ENCODE measurements at places on chromosomes 12 and 14.

- no peak for DNase-seq
Observed at GRCh38 chr14:68680541-68681051, 112.3 kb downstream of the ZFP36L1 start.

GRCh38 chr12:115103884-115104883 is 420.2 kb upstream of the TBX3 start:
- no peak for DNase-seq

DNA sequence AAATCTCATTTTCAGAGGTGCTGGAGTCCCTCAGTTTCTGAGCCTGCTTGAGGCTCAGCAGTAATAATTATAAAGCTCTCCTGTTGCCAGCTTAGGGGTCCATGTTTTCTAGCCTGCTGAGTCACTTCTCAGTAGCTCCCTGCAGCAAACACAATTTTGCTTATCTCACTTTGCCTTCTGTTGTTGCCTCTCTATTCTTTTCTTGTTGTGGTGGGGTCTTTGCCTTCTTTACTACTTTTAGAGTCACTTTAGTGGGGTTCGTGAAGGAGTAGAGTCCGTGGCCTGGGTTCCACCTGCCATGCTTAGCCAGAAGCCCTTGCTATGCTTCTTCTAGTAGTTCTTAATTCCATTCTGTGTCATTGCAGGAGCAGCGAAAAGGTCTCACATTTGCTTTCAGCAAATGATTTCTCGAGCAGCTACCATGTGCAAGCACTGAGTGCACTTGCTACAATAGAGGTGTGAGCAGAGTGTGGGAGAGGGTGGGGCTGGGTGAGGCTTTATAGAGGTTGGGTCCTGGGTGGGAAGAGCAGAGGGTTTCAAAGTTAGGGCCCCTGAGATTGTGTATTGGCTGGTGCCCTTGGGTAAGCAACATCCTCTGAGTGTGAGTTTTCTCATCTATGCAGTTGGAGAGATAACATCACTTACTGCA is 114.3 kb downstream of the ADCK1 start:
- DNase-seq, result no peak

GRCh38 chr14:78440356-78440894 is 270.3 kb downstream of the NRXN3 start:
- DNase-seq, result no peak

DNA sequence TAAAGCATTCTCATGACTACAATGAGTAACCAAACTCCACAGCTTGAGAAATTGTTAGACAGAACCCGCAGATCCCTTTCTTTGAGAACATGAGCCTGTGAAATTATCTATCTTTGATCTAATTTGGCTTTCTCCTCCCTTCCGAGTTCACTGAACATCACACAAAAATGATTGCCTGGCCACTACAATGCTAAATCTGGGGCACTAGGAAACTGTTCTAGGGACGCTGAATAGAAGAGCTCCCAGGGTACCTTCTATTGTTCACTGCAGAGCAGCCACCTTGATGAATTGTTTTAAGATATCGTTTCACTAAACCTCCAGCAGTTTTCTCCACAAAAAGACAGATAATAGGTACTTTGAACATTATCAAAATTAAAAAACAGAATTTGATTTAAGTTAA is 47.5 kb downstream of the SINHCAF start:
- no peak for DNase-seq

DNA sequence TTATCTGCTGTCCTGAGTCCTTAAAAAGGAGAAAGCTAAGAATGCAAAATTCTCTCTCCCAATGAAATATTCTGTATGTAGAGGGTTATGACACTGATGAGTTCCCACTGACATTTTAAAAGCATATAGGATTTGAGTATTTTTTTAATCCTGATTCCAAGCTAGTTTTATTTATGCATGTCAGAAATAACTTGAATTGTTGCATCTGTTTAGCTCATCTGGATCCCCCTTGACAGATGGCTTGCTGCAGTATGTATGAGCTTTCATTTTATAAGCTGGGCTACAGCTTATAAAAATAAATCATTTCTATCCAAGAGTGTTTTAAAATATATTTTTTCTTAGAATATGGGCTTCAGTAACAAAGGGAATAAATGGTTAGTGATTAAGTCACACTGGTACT is 495.3 kb downstream of the NELL2 start:
- no peak for DNase-seq

DNA sequence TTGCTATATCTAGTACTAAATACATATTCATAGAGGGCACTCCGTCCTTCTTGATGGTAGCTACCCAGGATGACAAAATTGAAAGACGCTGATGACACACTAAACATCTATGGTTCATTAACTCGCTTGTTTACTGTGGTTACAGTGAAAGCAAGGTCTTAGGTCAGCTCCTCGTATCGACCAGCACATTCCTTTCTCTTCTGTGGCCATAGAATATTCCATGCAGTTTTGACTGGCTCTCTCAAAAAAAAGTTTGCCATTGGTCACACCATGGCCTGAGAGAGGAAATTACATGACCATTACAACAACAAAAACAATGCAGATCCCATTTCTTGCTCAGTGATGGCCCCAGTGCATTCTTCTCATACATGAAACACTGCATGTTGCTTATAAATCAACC is 411.4 kb upstream of the SOX5 start:
- DNase-seq, result no peak

GRCh38 chr12:122517877-122518276 is 8.9 kb downstream of the RSRC2 start:
- DNase-seq, result no peak

GRCh38 chr12:52984136-52984535 is 22.1 kb upstream of the EIF4B start:
- DNase-seq, result no peak

GRCh38 chr14:89992273-89992672 is 36.5 kb downstream of the TDP1 start:
- no peak for DNase-seq

DNA sequence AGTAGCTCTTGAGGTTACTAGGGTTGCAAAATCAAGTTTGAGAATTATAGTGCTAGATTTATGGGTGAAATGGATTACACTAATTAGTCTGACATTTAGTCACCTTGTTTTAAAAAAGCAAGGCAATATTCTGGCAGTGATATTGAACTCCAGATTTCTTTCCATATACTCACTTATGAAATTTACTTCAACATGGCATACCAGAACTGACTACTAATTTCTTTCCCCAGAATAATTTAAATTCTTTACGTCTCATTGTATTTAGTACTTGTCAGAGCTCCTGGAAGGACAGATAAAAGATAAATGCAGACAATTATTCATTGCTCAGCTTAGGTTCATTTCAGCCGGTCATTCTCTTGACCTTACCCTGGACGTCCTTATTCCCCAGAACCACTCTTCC is 24.3 kb downstream of the EMP1 start:
- DNase-seq, result no peak

DNA sequence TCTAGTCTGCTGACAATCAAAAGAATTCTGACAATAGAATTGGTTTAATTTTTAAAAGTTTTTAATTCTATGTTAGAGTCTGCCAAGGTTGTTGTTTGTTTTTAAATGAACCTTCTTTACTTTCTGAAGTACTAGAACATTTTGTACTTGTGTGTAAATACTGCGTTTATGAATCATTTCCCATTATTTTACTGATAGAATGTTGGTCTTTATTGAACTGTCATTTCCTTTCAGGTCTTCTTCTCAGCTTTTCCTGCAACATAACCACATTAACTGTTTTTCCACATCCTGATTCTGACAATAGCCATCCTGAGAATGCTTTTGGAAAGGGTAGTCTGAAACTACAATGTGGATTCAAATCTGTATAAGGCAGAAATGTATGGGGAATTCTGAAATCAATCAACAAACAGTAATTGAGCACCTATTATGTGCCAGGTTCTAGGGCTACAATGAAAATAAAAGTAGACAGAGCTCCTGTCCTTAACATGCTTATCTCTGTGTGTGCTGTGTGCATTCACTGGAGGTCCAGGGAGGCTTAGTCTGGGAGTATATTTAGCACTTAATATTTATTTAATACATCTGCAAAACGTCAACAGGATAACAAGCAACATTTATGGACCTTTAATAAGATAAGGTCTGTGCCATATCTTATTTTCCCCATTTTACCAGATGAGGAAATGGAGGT is 73.1 kb upstream of the SLC38A2 start:
- no peak for DNase-seq

DNA sequence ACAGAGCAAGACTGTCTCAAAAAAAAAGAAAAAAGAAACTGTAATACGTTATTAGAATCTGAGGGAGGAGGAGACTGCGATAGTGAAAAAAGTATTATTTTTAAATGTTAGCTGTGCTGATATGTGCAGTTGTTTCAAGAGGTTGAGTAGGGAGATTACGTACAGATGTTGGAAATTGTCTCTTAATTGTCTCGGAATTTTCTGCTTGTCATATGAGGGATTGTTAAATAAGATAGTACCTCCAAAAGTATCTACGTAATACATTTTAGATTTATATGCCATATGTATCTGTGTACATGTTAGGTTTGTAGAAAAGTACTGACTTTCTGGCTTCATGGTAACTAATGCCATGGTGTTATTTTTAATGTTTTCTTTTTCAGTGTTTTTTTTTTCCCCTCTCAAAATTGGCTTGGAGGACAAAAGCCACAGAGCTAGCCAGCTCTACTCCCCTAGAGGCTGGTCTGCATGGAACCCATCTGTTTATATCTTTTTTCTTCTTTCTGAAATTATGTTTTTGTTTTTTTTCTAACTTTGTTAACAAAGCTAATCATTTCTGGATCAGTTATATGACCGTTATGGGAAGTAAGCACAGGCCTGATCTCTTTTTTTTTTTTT is 3.4 kb downstream of the RIMKLB start:
- no peak for DNase-seq

DNA sequence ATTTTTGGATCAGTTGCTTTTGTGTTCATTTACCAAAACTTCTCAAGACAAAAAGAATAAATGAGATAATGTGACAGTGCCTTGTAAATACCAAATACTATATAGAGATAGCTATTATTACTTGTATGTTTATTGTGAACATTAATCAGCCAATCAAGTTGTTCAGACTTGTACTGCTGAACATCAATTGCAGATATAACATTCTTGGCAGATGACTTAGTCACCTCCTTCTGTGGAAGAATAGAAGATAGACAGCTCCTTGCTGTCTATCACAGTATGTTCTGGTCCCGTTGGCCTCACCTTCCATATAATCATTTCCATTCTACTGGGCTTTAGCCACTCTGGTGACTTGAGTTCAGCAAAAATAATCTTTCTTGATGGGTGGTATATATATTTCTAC is 30.1 kb downstream of the PSEN1 start:
- DNase-seq, result no peak

- DNase-seq, result no peak
Observed at GRCh38 chr12:76848132-76848531, 30.7 kb downstream of the CSRP2 start.

DNA sequence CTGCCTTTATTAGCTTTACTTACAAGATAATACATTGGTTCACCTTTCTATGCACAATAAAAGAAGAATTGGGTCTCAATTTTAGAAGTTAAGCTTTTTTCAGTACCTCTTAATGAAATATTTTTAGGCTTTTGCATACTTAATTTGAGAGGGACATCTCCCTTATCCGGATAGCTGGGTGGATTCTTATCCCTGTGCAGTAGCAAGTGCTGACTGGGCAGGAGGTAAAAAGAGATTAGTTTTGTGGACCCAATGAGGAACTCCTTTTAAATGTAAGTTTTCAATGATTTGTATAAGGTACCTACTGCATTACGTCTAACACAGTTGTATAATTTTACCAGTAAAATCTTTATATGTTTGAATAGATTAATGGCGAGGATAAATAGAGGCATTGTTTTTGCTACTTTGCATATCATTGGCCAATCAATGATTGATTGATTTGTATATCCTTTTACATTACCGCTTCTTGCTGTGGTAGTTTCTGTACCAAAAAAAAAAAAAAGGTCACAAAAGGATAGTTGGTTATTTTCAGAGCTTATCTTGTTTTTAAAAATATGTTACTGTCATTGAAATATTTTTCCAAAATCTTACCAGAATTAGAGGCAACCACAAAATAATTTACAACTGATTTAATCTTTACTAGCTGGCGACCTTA is 2.2 kb downstream of the CPSF6 start:
- no peak for DNase-seq

DNA sequence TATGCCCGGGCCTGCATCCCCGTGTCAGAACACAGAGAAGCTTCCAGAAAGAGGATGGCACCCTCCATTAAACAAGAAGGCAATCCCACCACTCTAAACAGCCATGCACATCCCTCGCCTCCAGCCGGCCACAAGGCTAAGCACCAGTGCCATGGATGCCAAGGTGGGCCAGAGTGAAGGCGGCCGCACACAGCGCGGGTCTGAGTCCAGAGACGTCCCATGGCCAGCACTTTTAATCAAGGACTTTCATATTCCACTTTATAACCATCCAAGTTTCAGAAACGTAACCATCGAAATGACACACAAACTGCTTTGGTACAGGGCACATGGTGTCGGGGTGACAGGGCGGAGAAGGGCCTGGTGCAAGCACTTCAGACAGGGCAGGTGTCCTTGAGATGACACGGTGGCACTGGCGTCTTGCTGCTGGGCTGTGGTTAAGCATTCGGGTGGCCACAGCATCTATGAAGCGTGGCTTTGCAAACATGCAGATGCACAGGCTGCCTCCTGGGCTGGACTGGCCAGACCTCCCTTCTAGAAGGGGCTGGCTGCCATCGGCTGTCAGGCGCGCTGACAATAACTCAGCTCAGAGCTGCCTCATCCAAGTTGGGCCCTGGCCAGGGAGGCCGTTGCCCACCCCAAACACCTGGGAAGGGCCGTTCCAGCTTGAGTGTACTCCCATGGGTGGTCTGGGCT is 117.2 kb downstream of the RFLNA start:
- no peak for DNase-seq

- no peak for DNase-seq
Observed at GRCh38 chr12:117919479-117919878, 49.3 kb downstream of the KSR2 start.

Data from stimulated activated CD8-positive, alpha-beta memory T cell treated with anti-CD3 and anti-CD28 coated beads, Interleukin-4, amount 100 ng/mL, for 1 hour (primary cell).